ENCODE measurements at places on chromosomes 1 and 21.

DNA sequence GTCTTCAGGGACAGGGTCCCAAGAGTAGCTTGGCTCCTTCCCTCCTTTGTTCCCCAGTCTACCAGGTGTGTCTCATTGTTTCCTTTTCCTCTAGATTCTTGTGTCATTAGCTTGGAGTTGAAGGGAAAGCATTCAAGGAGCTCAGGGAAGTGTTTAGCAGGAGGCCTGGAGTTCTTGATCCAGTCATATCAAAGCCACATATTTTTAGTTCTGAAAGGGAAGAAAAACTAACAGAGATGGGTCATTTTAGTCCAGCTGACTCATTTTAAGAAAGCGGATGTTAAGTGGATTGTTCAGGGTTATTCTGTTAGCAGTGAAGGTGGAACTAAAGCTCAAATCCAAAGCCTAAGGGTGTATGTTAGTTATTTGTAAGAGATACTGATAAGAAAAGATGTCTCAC is 721 bp downstream of the C1orf54 start:
- no peak for DNase-seq

GRCh38 chr1:232622981-232623380 is 7.0 kb downstream of the SIPA1L2 start:
- DNase-seq, result no peak

- no peak for DNase-seq
Observed at GRCh38 chr1:234437423-234438171, 41.4 kb downstream of the TARBP1 start.

- DNase-seq, result no peak
Observed at GRCh38 chr1:55384637-55385036, 169.5 kb upstream of the USP24 start.

GRCh38 chr1:31101147-31101502 is 35.6 kb upstream of the PUM1 start:
- DNase-seq, result no peak

GRCh38 chr1:6392809-6393399 is 663 bp downstream of the ACOT7 start:
- no peak for DNase-seq

DNA sequence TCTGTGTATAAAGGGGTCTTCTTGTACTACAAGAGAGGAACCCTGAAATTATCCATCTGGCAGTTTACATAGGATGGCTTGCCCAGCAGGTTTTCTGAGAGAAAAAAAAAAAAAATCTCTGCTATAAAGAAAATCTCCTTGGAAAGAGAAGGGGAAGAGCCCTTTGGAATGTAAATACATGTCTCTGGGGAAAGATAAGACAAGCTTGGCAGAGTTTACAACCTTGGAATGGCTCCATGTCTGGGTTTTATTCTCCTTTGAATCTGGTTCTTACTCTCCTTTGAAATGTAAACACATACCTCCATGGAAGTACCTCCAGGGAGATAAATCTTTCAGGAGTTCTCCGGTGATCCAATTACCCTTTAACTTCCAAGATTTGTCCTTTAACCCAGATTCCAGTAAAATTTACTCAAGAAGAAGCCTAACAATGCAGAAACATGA is 45.1 kb upstream of the DNAH14 start:
- DNase-seq, result no peak

GRCh38 chr1:168455764-168456163 is 88.0 kb downstream of the XCL2 start:
- no peak for DNase-seq

GRCh38 chr1:235937123-235937522 is 70.4 kb upstream of the LYST start:
- no peak for DNase-seq

DNA sequence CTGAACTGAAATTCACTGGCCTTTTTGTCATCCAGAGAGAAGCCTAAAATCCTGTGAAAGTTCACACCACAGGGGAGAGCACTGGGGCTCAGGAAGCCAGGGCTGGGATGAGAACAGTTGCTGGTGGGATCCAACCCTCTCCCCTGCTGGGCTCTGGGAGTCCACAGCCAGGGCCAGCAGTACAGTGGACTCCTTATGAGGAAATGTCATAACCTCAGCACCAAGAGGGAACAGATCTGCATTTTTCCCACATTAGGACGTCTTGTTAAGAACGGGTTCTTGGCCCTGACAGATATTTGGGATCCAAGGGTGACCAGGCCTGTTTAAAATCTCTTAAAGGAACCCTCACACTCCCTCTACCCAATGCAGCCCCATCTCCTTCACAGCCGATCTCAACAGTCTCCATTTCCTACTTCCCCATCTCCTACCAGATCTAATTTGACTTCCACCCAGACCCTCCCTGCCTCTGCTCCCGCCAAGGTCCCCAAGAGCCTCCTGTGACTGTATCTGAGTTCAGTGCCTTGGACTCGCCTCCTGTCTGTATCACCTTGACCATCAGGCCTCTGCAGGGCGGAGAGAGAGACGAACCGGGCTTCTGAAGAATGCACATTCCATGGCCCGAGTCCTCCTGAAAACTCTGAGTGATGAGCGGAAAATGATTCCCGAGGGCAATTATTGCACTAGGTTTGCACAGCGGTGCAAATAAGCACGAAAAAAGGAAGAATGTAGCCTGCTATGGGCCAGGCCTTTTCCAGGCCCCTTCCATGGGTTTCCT is 159.9 kb downstream of the TRABD2B start:
- DNase-seq, result no peak

GRCh38 chr1:146029117-146029516 is 7.6 kb upstream of the HJV start:
- DNase-seq, result no peak

DNA sequence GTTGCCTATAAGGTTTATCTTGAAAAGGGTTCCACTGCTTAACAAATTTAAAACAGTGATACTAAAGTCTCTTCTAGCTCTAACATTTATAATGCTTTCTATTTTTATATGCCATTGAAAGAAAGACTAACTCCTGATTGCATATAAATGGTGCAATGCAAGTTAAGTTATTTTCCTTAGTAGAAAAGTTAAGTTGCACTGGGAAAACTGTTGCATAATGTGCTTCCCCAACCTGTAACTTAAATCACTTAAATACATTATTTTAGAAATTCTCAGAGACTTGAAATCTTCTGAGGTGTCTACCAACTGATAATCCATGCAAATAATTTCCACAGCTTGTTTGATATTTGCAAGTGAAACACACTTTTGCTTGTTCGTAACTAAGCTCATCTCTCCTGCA is 175.0 kb upstream of the HMCN1 start:
- no peak for DNase-seq

Measured in epithelial cell of proximal tubule (primary cell).